ENCODE measurements at places on chromosomes 4 and X. TPM values are rescaled to one million over a fixed set of nuclear protein-coding genes. Genes with fewer than 3 reads are reported as not detected.

The RTL3 gene
- total RNA-seq: 0.05 TPM

The DHX15 gene
- total RNA-seq: 129 TPM

The PPEF2 gene
- total RNA-seq: not detected

The MAGEB1 gene
- total RNA-seq: not detected

The ARL13A gene
- not detected for total RNA-seq

The MND1 gene
- total RNA-seq: 1.8 TPM
